Aorta (tissue), 5 donors: ENCODE measurements at places on chromosomes 7 and 10.

GRCh38 chr10:118687472-118687871, 67.3 kb downstream of the CACUL1 start:
- DNase-seq = no peak

DNA sequence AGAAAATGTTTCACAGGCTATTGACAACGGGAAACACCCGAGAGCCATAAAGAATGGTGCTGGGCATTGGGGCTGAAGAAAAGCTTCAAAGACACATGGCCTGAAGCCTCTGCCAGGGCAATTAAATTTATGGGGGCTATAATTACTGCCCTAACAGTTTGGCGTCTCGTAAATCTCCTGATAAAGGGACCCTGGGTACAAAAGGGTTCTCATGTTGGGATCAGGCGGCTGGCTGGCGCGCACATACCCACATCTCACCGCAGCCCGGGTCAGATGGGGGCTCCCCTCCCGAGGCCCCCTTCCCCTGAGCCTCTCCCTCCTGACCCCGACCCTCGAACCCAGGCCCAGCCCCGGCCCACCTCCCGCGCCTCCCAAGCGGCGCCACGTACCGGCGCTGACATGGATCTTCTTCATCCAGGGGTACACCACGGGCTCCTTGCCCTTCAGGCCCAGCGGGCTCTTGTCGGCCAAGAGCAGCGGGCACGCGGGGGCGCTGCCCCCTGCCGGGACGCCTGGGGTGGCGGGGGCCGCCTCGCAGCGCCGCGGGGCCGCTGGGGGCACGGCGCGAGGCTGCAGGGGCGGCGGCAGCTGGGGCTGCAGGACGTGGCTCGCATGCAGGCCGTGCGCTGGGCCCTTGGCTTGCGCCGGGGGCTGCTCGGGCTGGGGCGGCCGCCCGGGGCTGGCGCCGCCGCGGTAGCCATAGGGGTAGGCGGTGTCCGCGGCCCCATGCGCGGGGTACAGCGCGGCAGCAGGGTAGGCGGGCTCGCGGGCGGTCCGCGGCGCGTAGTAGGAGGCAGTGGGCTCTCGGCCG, 623 bp downstream of the HOXA4 start:
- DNase-seq = peak; percentile 66

DNA sequence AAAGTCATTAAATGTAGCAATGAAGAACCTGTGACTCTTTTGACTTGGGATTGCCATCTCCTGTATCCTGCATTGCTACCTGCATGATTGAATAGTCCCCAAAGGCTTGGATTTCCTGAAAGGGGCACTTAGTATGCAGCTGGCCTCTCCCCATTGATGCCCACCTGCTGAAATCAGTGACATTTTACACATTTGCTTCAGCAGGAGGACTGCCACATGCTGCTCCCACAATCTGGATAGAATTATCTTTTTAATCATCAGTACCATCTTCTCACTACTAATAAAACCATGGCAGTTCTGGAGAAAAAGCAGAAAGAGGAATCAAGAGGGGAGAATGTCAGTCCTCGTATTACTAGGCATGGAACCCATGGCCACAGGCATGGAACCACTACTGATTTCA, 67.8 kb downstream of the SLC13A1 start:
- DNase-seq = no peak

GRCh38 chr7:148898845-148899484, 14.9 kb upstream of the EZH2 start:
- no peak for DNase-seq

GRCh38 chr10:123527151-123527550, 139.0 kb upstream of the GPR26 start:
- DNase-seq = no peak

DNA sequence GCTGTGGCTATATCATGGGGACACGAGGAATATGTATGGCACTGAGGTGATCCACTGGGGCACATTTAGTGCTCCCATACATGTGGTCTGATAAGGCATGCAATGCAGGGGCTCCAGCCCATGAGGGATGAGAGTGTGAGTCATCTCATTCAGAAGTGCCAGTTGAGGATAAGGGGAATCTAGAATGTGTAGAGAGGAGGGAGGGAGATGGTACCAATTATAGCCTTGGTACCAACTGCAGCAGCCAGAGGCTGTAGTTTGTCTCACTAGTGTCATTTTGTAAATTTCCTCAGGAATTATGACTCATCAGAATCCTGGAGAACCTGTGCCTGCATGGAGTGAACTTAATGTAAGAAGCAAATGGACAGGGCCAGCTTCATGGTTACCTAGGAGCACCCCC, 46.2 kb downstream of the LAMB4 start:
- no peak for DNase-seq

GRCh38 chr7:11726001-11726793, 105.8 kb downstream of the THSD7A start:
- DNase-seq = no peak

DNA sequence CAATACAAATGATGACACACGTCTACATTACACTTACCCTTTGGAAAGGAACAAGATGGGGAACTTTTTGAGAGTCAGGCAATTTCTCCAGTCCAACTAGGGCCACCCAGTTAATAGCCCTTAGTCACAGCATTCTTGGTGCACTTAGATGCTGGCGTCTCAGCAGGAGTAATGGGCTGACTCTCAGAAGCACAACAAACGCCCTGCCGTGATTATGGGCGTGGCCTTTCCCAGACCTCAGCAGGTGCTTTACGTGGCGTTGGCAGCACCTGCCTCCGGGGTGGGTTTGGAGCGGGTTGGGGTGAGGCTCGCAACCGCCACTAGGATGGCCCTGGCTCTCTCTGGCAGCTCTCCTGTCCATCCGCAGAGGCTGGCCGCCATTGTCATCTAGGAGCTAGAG, 147.6 kb upstream of the SHH start:
- no peak for DNase-seq

DNA sequence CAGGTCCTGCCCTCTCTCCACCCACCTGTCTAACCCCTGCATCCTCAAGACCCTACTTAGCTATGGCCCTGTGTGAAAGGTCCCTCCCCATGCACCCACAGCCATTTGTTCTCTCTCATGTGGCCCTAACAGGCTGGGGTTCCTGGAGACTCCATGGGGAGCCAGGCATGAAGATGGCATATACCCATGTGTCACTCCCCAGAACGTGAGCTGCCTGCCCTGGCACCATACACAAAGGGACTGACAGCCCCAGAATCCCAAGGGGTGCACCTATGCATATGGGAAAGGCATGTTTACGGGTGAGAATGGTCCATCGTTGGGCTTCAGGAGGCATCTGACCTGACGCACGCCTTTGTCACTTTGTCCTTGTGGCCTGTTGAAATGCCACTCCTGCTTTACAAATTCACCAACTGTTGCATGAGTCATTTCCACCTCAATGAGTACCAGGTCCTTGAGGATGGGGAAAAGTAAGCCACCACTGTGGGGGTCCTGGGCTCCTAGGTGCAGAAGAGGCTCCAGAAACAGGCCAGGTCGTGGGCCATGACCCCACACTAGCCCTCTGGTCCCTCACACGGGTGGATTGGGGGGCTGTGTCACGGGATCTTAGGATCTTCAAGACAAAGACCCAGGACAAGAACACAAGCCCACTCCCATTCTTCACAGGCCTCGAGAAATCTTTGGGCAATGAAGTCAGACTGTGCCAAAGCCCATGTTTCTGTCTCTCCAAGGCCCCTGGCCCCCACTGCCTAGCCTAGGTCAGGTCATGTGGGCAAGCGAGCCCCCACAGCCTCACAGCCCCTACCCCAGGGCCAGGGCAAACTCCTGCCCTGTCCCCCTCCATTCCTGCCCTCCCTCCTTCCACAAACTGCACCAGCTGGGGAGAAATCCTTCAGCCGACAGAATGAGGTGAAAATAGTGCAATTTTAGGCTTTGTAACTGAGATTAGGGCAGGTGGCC, 8.6 kb downstream of the GPRIN2 start:
- peak; percentile 69 for DNase-seq

DNA sequence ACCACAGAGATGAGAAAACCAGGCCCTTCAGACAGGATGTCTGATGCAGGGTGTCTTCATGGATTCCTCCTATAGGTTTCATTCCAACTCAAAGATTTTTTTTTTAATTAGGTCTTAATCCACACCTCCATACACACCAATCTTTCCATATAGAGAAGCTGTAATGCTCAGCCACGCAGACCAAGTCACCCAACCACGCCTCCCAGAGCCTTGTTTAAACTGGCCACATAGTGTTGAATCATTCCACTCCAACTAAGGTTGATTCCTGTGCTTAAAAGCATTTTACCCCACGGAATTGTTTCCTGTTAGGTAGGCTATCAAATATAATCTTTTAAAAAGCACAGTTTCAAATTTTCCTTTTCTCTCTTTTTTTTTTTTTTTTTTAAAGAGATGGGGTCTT, 153.6 kb downstream of the TYW1B start:
- no peak for DNase-seq

- DNase-seq = peak; percentile 88
These were observed 24.8 kb upstream of the FFAR4 start for GRCh38 chr10:93541402-93542357.

DNA sequence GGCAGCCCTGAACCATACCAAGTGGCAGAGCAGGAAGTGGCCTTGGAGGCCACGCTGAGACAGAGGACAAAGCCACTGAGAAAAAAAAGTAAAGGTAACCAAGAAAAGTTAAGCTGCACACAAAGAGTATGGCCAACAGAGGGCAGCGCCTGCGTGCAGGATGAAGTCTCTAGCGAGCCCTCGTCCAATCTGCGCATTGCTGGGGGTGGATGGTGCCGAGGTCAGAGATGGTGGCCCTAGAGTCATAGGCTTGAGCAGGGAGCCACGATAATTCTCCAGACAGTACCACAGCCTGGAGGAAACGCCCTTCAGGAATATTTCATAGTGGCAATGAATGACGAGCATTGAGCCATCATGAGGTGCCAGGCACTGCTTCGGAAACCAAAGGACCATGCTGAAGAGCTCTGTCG, 9.7 kb downstream of the ATP6V0E2 start:
- DNase-seq = peak; percentile 88

DNA sequence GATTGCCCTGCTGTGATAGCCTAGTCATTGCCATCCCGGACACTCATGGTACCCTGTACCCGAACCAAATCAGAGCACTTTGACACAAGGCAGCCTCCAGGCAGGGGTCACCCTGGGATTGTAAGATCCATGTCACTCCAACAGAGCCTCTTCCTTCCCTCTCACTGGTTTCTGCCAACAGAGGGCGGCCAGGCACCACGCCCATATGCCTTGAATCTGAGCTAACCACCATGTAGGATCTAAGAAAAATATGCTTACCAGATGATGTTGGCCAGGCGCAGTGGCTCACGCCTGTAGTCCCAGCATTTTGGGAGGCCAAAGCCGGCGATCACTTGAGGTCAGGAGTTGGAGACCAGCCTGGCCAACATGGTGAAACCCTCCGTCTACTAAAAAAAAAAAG, 389.2 kb upstream of the KLF6 start:
- DNase-seq = no peak

DNA sequence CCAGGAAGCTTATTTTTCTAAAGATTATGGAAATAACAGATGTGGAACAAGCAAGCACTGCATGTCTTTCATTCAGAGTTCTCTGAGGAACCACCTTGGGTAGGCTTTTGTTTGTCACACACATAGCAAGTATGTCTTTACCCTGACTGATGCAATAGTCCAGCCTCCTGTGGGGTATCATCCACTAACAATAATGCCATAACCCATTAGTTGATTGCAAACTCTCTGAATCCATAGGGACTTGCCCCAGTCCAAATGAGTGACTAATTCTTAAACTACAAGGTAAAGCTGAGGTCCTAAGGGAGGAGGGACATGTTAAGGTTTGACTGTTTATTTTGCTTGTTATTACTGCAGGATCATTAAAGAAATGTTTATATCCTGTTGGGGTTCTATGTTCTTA, 151.4 kb upstream of the PRPS1L1 start:
- no peak for DNase-seq

GRCh38 chr7:42167206-42167605, 69.8 kb downstream of the GLI3 start:
- DNase-seq = no peak

GRCh38 chr10:42962110-42962901, 114.6 kb upstream of the RET start:
- no peak for DNase-seq

- DNase-seq = peak; percentile 82
These were observed 67.8 kb downstream of the NAMPT start for GRCh38 chr7:106216923-106217542.

- DNase-seq = no peak
These were observed 174.8 kb downstream of the PTEN start for GRCh38 chr10:88038268-88038667.

- DNase-seq = no peak
These were observed 53.3 kb downstream of the SH3PXD2A start for GRCh38 chr10:103802081-103802480.

- DNase-seq = peak; percentile 49
These were observed 269.6 kb downstream of the ELFN1 start for GRCh38 chr7:1939434-1940401.

- peak; percentile 85 for DNase-seq
These were observed 3.7 kb downstream of the ABHD11 start for GRCh38 chr7:73734619-73735527.

DNA sequence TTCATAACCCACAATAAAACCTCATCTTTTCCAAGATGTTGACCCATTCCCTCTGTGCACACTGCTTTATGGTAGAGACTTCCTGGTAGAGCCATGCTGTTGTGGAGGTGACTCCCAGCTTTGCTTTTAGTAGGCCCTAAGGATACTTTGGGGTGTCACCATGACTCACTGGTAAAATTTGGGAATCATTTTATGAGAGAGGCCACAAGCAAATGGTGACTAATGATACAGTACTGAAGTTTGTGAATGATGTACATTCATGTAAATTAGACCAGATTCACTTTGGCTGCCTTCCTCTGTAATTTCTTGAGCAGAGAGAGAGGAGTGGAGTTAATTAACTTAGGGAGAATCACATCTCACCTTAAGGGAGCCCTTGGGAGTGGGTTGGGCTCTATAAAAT, 686.5 kb downstream of the LRMDA start:
- no peak for DNase-seq

DNA sequence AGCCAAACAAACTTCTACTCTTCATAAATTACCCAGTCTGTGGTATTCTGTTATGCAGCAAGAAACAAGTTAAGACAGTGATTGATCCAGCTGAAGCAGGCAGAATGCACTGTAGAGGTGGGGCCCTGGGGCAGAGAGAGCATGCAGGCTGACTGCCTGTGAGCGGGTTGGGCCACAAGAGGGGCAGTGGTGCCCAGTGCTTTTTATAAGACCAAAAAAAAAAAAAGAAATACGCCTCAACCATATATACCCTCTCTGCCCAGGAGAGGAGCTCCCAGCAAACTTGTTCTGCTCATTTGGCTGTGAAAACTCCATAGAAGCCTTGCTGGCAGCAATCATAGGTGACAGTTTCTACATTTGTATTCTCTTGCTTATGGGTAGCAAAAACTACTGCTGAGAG, 104.7 kb downstream of the SORBS1 start:
- DNase-seq = no peak

- DNase-seq = no peak
These were observed 141.5 kb downstream of the CUBN start for GRCh38 chr10:16987976-16988610.

GRCh38 chr10:71584461-71584860, 135.1 kb downstream of the C10orf105 start:
- no peak for DNase-seq

- no peak for DNase-seq
These were observed 79.4 kb upstream of the LRRN3 start for GRCh38 chr7:111011520-111011919.

- DNase-seq = no peak
These were observed 54.7 kb upstream of the SYPL1 start for GRCh38 chr7:106166651-106167342.
